ENCODE measurements at places on chromosomes 5 and 9.

GRCh38 chr9:130833031-130833990 lies 1.7 kb upstream of the ABL1 start:
- DNase-seq: no peak

DNA sequence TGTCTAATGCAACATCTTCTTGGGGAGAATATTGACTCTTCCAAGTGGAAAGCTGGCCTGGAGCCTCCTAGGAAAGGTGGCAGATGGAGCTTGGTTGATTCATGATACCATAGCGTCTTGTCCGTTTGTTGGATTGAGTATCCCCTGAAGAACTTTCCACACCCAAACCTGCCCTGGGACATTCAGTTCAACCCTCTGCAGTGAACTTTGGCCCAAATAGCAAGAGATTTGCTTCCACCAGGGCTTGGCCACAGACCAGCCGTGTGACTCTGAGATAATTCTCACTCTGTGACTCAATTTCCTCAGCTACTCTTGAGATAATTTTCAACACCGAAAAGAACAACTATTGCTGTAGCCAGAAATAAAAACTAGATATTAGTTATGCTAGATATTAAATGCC lies 108.0 kb upstream of the RAD23B start:
- DNase-seq: no peak

GRCh38 chr5:128774605-128775004 lies 190.7 kb upstream of the SLC27A6 start:
- no peak for DNase-seq

- no peak for DNase-seq
Observed at GRCh38 chr9:133534346-133535291, at the start of gene ADAMTSL2. TSS of gene ADAMTSL2 (plus strand) at chr9:133534704. CDS start at chr9:133536713, 2,009 bp downstream.

DNA sequence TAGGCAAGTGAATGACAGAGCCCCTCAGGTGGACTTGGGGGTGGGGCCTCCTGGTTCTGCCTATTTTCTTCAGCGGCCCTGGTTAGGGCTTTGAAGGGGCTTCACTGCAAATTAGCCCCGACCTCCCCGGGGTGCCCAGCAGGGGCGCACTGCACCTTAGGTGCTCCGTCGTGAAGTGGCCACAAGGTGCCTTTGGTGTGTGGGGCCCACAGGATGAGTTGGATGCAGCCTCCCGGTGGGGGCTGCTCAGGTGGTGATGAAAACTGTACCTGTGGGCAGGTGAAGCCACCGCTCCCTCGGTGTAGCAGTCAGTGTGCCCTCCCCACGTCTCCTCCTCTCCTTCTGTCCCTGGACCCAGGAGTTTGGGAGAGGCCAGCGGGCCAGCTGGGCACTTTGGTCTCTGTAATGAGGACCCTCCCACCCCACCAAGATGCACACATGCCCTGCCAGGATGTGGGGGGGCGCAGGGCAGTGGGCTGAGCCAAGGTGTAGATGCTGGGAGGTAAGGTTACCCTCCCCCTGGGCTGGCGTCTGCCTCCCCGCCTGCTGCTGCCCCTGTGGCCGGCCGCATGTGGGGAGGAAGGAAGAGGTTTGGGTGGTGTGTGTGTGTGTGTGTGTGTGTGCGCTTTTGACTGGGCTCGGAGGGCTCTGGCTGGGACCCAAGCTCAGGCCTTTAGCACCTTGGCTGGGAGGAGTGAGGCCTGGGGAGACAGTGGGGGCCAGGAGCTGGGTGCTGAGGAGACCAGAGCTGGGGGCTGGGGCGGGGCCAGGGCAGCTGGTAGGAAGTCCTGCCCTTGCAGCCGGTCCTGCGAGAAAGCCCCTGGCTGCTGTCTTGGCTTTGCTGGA lies 55.6 kb downstream of the RXRA start:
- DNase-seq: no peak

DNA sequence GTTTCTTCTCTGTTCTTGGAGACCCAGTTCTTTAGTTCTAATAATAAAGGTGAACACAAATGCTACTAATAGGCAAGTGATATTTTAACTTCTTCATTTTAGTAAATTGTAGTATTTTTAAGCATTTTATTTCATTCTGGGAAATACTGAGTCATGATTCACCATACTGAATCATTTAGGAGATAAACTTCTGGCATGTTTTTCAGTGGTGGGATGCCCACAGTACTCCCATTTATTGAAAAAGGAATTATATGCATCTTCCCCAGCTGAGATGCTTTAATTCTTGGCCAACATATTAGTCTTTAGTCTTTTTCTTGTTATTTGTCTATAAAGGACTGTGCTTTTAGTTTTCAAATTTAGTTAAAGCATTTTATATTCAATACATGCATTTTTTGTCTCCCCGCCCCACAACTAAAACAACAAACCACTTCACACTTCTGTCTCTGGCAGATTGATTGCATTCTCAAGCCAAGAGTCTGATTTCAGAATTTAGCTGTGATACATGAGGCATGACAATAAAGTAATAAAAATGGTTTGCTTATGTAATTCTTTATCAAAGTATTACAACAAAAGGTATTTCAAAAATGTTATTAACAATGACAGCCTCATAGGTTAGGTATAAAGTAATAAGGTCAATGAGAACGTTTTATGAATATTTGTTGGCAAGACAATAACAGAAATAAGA lies 125.2 kb upstream of the CDH18 start:
- DNase-seq: no peak

GRCh38 chr5:156241266-156241665 lies 85.7 kb upstream of the SGCD start:
- no peak for DNase-seq

GRCh38 chr5:156401804-156402203 lies 74.8 kb downstream of the SGCD start:
- no peak for DNase-seq

DNA sequence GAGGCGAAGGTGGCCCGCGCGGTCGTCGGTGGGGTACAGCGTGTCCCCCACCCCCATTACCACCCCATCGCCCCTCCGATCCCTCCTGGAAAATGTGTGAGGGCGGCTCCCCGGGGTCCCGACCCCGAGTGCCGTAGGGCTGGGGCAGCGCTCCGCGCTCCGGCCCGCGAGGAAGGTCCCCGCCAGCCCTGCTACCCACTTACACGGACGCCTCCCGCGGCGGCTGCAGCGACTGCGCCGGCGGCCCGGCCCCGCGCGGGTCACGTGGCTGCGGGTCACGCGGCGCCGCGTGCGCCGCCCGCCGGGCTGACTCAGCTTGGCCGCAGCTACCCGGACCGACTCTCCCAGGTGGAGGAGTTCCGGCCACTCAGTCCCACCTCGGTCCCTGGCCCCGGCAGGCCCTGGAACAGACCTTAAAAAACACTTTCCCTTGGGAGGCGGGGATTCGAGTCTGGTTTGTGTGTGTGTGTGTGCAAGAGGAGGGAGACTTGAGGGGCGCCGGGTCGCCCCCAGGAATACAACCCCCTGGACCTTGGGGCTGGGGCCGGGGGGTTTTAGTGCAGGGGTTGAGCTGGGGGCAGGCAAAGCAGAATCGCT lies at the start of gene GNPDA1:
Gene GNPDA1, minus strand, starts transcription at position 236 of the 597 bp plus-strand sequence. CDS start 992 bp downstream, outside the sequence.
- DNase-seq: peak; percentile 77

DNA sequence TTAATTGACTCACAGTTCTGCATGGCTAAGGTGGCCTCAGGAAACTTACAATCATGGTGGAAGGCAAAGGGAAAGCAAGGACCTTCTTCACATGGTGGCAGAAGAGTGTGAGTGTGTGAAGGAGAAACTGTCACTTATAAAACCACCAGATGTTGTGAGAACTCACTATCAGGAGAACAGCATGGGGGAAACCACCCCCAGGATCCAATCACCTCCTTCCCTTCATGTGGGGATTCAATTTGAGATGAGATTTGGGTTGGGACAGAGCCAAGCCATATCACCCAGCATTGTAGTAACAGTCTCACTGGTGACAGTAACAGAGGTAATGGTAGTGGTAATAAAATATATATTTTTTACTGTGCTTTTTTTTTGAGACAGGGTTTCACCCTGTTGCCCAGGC lies 18.1 kb downstream of the ZBTB5 start:
- no peak for DNase-seq

DNA sequence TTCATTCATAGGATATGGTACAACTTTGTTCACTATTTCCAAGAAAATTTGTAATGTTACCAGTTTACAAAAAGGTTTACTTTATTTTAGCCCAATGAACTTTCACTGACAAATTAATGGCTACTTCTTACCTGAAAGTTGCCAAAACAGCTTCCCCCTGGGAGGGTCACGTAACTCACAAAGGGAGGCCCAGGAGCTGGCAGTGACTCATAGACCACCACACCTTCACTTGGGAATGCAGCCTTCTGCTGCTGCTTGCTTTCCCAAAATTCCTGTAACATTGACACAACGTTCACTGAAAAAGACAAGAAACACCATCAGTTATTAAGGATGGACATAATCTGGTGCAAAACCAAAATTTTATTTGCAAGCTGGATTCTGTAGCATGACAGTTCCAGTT lies 18.1 kb downstream of the LIX1 start:
- no peak for DNase-seq

GRCh38 chr9:26261503-26262330 lies 583.5 kb upstream of the TUSC1 start:
- no peak for DNase-seq

DNA sequence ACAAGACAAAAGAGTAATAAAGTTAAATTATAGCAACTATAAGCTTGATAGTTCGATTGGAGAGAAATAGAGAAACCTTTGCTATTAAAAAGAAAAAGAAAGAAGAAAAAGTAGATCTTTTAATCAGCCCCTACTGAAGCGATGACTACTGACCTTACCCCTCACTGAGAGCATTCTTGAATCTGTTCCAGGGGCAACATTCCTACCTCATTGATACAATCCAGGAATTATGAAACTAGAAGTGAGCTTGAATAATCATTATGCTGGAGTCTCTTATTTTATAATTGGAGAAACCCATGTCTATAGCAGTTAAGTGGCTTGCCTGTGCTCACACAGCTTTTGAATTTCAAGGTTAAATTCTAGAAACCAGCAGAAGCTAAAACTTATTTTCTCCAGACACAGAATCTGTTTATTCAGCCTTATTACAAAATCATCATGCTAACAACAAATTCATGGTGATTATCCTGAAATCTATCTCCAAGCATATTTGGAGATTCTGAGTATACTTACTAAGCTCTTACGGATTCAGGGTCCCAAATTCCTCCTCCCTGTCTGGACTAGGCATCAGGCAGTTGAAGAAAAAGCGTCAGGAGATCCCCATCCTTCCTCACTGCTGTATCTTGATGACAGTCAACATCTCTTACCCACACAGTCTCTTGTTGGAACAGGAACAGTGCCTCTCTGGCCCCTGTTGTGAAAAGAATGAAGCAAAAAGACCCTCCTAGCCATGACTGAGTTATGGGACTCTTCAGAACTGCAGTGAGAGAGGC lies 547.6 kb upstream of the WWC1 start:
- DNase-seq: no peak

DNA sequence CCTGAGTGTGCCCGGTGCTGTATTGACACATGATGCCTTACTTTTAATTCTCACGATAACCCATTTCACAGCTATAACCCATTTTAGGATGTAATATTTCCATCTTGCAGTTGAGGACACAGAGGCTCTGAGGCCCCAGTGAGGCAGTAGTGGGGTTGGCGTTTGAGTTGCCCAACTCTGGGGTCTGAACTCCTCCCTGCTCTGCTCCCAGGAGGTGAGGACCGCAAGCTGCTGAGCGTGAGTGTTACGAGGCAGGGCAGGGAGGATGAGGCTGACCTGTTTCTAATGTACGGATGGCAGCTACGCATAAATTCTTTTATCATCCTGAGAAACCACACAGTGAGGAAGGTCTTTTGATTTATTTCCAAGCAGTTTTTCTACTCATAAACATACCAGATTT lies 11.4 kb downstream of the LRRC8A start:
- DNase-seq: no peak

DNA sequence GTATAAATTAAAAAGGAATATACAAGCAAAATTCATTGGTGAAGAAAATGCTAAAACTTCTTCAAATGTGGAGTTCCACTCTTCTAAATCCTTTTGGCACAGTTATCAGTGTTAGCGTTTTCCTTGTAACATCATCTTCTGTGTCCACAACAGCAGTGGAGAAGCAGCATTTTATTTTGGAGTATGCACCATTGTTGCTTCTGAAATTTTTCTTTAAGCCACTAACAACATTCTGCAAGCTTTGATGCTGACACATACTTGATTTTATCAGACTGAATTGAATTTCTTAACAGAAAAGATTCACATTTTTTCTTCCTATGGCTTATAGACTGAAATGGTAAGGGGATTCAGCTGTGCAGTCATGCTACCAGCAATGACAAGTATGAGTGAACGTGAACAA lies 60.8 kb upstream of the PTGER4 start:
- no peak for DNase-seq

- DNase-seq: no peak
Observed at GRCh38 chr5:160702934-160703333, 149.1 kb downstream of the ATP10B start.

DNA sequence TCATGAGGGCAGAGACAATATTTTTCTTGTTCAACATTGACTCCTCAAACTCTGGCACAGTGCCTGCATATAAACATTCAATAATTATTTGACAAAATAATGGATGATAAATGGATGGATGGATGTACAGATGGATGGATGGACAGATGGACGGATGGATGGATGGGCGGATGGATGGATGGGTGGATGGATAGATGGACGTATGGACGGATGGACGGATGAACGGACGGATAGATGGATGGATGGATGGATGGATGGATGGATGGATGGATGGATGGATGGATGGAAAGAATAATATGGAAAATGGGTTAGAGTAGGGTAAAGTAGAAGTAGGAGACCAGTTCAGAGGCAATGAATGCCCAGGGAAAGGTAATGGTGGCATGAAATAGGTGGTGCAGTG lies 589.2 kb downstream of the EBF1 start:
- no peak for DNase-seq

- no peak for DNase-seq
Observed at GRCh38 chr5:132483661-132484390, 6.7 kb downstream of the IRF1 start.

DNA sequence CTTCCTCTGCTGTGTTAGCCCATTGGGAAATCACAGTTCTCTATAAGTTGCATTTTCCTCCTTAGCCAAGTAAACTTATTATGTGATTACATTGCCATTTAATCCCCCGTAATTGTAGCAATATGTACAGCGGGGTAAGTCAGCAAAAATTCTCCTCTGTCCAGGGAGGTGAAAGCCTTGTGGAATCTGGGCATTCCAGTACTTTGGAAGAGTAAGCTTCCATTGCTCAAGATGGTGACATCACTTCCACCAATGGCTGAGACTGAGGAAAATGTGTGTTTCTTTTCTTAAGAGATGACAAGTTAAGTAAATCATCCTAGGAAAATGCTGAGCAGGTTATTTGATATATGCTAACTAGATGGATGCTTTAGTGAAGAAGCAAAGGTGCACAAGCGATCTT lies 436.7 kb downstream of the CETN3 start:
- DNase-seq: no peak

- DNase-seq: no peak
Observed at GRCh38 chr9:35237311-35237710, 75.5 kb downstream of the UNC13B start.

- no peak for DNase-seq
Observed at GRCh38 chr5:102971676-102972293, 148.2 kb downstream of the GIN1 start.

DNA sequence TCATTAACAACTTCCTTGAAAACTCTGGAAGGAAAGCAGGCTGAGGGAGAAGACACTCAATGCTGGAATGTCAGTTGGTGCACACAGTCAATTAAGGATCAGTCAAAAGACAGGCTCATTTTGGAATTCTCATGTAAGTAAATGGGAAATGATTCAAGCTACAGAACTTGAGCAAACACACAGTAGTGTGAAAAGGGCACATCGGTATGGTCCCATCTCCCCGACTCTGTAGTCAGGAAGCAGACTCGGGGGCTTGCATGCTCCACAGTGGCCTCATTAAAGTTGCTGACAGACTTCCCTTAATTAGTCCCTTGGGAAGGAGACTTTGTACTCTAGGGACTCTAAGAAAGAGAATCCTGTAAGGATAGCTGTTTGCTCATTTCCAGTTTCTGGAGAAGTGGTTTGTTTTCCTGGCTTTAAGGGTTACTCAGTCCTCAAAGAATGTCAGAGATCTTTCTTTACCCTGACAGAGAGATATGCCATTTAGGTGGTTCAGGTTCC lies 339.2 kb downstream of the ADAMTS6 start:
- DNase-seq: no peak
